ENCODE measurements at places on chromosomes 1 and 21.

- no peak for DNase-seq
Measured at GRCh38 chr21:32270748-32271147, 8.1 kb downstream of the MIS18A start.

- DNase-seq, result no peak
Measured at GRCh38 chr1:185420588-185421081, 103.6 kb upstream of the IVNS1ABP start.

GRCh38 chr1:93820554-93821422, 58.2 kb downstream of the DNTTIP2 start:
- no peak for DNase-seq

DNA sequence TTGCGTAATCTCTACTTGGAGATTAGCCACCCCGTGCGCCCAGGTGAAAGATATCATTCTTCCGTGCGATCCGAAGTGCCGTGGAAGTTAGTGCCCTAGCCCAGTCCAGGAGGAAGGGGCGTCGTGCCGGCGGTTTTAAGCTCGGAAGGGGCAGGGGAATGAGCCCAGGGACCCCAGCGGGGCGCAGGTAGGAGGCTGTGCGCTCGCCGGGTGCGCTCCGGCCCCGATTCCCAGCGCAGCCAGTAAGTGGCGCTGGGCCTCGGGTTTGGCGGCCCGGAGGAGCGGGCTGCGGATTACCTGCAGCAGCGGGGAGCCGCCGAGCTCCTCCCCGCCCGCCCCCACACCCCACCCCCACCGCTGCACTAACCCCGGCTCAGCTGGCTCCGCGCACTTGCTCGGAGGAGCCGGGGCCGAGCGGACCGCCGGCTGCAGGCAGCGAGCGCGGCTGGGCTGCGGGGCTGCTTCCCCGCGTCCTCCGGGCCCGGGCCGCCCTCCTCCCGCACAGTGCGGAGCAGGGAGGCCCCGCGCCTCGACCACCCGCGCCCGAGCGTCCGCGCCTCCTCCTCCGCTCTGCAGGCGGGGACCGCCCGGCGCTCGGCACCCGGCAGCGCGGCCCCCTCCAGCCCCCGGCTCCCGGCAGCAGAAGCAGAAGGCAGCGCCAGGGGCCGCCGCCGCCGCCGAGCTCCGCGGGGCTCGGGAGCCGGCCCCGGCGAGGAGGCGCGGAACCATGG, at the start of gene RYR2:
RYR2 (plus strand) TSS at position 390 of the 731 bp plus-strand sequence; CDS start at position 728, 338 bp downstream.
- DNase-seq, result no peak

GRCh38 chr1:1235016-1235744, 3.1 kb downstream of the B3GALT6 start:
- DNase-seq, result no peak

DNA sequence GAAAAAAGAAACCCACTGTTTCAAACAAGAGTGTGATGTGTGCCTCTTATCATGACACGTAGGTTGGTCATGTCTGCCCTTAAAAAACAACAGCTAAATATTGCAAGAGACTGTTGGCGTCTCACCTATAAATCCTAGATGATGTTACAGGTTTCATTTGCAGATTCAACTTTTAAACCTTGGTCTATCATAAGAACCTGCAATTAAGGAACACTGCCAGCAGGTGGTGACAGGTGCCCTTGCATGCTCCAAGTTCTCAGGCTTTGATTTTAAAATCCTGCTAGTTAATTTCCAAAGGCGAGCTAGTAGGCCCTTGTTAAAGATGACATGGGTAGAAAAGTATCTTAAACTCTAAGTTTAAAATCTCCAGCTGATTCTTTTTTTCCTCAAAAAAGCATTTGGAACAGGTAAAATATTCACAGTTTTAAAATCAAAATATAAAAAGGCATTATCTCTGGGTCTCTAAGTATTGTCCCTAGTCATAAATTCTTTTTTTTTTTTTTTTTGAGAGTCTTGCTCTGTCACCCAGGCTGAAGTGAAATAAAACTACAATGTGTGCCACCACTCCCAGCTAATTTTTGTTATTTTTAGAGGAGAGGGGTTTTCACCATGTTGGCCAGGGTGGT, 39.1 kb downstream of the CLSTN1 start:
- DNase-seq, result peak; percentile 58

DNA sequence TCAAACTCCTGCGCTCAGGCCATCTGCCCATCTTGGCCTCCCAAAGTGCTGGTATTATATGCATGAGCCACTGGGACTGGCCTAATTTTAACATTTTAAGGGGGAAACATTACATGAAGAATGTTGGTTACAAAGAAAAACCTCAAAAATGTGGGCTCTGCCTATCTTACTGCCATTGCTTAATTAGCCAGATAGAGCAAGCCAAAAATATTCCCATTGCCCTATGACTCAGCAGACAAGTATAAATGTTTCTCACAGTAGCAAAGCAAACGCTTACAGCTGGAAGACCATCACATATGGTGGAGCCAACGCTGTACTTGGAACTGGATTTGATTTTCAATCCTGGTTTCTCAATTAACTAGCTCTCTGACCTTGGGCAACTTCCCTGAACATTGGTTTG, 502.0 kb downstream of the SMYD3 start:
- DNase-seq, result peak; percentile 97

- DNase-seq, result peak; percentile 27
Measured at GRCh38 chr1:196078691-196079090, 529.5 kb downstream of the KCNT2 start.

DNA sequence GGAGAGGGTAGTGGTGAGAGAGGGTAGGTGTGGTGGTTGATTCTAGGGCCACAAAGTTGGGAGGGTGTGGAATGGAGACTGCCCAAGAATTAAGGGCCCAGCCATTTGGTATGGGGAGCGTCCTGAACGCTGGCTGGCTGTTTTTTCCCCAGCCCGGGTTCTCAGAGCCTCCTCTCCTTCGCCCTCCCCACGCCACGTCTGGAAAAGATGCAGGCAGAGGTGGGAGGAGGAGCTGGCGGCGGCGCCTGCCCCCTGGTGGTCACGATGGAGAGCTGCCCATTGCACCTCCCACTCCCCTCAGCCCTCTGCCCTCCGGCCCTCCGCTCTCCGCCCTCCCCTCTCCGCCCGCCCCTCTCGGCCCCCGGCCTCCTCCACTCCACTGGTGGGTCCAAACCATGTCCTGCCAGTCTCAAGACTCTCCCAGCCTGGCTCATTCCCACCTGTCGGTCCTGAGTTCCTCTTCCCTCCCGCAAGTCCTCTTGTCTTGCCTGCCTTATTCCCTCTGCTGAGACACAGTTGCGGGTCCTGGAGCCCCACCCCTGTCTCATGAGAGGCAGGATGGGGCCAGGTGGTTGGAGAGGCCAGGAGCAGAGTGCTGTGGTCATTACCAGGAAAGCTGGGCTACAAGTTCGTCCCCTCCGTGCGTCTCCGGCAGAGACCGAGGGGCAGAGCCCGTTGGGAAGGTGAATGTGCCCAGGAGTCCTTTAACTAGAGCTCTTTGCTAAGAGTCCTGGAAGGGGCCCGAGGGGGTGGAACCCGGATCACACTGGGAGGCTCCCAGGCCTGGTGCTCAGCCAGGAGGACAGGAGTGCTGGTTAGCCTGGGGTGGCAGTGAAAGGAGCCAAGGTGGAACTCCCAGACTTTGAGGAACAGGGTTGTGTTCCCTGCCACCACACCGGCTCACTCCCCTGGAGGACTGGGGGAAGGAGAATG, 22.6 kb downstream of the ETNK2 start:
- peak; percentile 55 for DNase-seq

DNA sequence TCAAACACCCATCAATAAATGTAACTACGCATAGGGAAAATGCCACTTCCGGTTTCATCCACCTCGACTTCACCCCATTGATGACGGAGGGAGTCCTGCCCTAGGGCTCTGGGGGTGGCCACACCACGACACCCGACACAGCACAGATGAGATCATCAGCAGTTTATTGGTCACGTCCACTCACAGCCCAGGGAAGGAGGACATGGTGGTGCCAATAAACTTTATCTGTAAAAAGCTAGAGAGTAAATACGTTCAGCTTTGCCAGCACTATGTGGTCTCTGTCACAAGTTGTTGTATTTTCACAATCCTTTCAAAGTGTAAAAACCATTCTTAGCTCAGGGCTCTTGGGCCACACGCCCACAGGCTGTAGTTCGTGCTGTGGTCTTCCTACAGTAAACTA, 16.3 kb downstream of the SETD4 start:
- DNase-seq, result no peak

DNA sequence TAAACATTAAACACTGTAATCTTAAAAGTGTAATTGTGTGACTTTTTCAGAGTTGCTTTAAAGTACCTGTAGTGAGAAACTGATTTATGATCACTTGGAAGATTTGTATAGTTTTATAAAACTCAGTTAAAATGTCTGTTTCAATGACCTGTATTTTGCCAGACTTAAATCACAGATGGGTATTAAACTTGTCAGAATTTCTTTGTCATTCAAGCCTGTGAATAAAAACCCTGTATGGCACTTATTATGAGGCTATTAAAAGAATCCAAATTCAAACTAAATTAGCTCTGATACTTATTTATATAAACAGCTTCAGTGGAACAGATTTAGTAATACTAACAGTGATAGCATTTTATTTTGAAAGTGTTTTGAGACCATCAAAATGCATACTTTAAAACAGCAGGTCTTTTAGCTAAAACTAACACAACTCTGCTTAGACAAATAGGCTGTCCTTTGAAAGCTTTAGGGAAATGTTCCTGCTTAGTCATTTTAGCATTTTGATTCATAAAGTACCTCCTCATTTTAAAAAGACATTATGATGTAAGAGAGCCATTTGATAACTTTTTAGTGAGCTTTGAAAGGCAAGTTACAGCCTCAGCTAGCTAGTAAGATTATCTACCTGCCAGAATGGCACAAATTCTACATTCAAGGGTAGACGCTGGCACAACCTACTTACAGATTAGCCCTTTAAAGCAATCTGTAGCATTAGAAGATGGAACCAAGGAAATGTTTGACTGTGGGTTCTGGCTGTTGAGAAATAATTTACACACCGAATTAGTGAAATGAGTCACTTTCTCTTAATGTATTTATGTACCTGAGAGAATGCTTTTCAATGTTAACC, 9.4 kb downstream of the SOD1 start:
- no peak for DNase-seq

GRCh38 chr1:92623187-92623778, 136.6 kb upstream of the GFI1 start:
- peak; percentile 33 for DNase-seq

DNA sequence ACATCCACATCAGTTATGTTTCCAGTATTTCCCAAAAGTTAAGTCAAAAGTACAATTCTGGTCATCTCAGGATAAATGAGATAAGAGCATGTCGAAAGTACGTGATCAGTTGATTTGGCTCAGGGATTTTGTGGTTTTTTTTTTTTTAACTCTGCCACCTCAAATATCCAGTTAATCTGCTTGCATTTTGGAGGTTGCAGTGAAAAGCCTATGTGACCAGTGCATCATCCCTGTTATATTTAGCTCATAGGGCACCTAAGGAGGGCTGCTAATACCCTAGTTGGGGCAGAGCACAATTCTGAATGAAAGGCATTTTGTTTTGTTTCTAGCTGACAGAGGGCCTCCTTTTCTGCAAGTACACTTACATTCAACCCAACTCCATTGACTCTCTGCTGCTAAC, 31.7 kb upstream of the RGS16 start:
- DNase-seq, result no peak

- peak; percentile 19 for DNase-seq
Measured at GRCh38 chr1:20339811-20340457, 49.3 kb downstream of the VWA5B1 start.

- DNase-seq, result no peak
Measured at GRCh38 chr1:218366322-218367052, 21.4 kb downstream of the TGFB2 start.

DNA sequence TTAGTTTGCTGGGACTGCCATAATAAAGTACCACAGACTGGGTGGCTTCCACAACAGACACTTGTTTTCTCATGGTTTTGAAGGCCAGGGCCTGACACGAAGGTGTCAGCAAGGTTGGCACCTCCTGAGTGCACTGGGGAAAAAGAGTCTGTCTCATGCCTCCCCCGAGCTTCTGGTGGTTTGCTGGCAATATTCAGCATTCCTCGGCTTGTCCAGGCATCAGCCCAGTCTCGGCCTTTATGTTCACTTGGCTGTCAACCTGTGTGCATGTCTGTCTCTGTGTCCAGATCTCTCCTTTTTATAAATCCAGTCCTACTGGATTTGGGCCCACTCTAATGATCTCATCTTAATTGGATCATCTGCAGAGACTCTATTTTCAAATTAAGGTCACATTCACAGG, 72.6 kb downstream of the DOP1B start:
- DNase-seq, result no peak

GRCh38 chr1:30852026-30852425, 56.5 kb downstream of the SDC3 start:
- DNase-seq, result no peak

- no peak for DNase-seq
Measured at GRCh38 chr1:20491178-20491577, 5.2 kb upstream of the CAMK2N1 start.

DNA sequence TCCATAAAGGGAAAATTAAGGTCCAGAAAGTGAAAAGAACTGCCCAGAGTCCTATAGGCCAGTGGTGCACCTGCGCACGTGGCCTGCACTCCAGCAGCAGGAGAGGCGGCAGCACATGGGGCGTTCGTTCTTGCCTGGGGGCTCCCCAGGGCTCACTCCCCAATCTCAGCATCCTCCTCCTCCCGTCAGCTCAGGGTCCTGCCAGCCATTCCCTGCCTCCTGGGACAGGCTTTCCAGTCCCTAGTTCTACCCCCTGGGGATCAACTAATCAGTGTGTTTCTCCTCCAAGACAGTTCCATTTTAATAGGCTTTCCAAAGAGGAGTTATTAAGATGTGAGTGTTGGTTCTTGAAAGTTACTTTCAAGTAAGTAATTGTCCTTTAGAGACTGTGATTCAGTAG, 1.2 kb upstream of the A3GALT2 start:
- DNase-seq, result no peak

- no peak for DNase-seq
Measured at GRCh38 chr21:45875881-45876280, 105.7 kb upstream of the COL6A1 start.

- DNase-seq, result no peak
Measured at GRCh38 chr1:181551249-181551648, 67.9 kb downstream of the CACNA1E start.

DNA sequence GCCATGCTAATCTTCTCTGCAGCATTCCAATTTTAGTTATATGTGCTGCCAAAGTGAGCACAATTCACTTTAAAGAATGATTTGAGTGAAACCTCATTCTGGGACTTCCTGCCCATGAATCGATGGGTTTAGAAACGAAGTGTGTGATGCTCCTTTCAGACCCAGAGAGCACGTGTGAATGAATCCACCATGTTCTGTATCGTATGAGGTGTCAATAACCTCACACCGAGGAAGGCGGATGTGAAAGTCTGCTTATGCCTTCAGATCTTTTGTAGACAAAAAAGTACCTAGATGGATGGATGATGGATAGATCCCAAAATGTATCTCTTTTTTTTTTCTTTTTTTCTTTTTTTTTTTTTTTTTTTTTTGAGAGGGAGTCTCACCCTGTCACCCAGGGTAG, 13.8 kb downstream of the UBASH3A start:
- no peak for DNase-seq

DNA sequence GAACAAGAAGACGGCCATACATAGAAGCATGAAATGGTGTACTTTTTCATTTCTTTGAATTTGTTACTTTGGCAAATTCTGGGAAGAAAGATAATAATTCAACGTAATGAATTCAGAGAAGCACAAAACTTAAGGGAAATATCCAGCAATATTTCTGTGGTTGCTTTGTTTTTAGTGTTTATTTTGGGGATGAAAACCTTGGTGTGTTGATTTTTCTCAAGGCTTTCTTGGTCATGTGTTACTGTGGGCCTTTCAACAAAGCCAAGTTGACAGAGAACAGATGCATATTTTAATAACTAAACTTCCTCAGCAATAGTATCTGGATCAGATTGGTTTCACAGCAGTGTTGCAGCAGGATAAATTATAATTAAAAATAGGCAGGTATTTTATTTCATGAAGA, 273.5 kb downstream of the GPR52 start:
- no peak for DNase-seq

- DNase-seq, result no peak
Measured at GRCh38 chr1:219427989-219428388, 184.9 kb downstream of the ZC3H11B start.
